ENCODE measurements at places on chromosomes 7 and 10.

DNA sequence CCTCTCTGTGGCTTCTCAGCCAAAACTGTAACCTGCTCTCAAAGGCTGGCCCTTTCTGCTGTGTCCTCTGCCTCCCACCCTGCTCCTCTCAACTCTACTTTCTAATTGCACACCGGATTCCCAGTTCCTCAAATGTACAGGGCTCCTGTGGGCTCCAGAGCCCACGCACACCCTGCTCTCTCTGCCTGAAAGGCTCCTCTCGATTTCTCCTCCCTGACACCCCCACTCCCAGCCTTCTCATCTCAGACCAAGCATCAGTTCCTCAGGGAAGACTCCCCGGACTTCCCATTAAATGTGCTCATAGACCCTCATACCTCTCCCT lies 111.7 kb upstream of the STEAP1B start:
- no peak for DNase-seq

DNA sequence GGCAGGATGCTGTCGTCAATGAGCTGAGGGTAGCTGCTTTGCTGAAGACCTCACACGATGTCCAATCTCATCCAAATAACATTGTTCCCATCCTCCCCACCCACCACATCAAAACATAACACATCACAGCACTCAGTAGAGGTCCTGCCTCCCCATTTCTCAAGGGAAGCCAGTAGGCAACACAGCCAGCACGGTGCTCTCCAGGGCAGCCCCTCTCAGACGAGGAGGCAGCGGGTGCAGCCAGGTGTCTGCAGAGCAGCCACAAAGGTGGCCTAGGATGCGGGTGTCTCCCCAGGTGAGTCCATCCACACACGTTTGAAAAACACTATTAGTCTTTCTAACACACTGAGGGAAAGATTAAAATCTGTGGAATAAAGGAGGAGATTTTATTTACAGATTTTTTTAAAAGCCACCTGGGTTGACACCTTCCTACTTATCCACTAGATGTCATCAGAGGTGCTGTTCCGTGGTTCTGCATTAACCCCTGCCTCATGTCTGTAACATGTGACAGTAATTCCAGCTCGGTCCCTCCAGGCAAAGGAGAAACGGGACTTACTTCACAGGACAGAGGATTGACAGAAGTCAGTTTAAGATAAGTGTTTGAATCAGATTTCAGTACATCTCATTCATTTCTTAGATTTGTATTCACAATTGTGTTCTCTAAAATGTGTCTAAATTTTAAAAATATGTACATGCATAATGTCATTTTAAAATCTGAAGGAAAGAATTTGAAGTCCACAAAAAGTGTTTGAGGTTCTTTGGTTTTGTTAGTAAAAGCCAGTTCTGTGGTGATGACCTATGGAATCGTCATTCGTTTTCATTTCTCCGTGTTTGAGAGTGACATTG lies 68.0 kb downstream of the LANCL2 start:
- DNase-seq, result no peak

- no peak for DNase-seq
Observed at GRCh38 chr7:41758321-41758720, 55.4 kb upstream of the INHBA start.

- DNase-seq, result peak; percentile 6
Observed at GRCh38 chr10:70558295-70558694, 44.2 kb downstream of the PRF1 start.

DNA sequence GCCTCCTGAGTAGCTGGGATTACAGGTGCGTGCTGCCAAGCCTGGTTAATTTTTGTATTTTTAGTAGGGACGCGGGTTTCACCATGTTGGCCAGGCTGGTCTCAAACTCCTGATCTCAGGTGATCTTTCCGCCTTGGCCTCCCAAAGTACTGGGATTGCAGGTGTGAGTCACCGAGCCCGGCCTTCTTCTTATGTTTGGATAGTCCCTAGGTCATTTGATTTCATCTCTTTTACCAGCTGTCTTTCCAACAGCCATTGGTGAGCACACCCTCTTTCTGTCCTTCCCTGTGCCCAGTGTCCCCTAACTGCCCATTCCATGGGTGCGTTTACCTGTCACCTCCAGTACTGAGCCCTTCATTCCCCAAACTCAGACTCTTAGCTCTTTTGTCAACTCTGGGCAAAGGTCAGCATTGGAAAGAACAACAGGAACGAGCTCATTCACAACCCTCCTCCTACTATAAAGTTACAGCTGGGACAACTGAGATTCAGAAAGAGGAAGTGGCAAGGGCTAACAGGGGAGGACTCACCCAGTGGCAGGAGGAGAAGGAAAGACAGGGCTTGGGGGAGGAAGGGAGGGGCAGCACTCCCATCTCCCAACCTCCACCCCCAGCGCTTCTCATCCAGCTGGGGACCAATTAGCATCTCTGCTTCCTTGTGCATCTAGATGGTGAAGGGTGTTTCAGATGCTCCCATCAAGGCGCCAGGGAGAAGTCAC lies 5.6 kb downstream of the SSC4D start:
- no peak for DNase-seq

- DNase-seq, result peak; percentile 40
Observed at GRCh38 chr7:74372511-74373111, 81.1 kb upstream of the GTF2IRD1 start.

- peak; percentile 65 for DNase-seq
Observed at GRCh38 chr7:64098-64915, 128.1 kb upstream of the FAM20C start.

DNA sequence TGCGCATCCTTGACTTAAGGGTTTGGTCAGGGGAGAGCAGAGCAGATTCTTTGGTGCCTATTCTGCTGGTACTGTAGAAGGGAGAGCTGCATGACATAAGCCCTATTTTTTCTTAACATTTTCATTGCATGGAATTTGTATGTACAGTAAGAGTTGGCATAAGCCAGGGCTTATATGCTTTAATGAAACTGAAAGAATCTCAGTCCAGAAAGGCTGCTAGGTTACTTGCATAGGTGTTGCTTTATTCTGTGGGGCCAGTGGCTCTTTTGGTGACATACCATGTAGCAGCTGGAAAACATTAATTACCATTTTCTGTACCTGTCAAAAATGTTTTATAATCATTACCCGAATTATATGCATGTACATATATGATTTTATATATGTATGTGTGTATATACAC lies 152.1 kb downstream of the LYZL1 start:
- no peak for DNase-seq

GRCh38 chr10:101256387-101256786 lies 27.1 kb upstream of the LBX1 start:
- DNase-seq, result no peak

GRCh38 chr10:66747451-66747850 lies 178.4 kb upstream of the LRRTM3 start:
- DNase-seq, result no peak

DNA sequence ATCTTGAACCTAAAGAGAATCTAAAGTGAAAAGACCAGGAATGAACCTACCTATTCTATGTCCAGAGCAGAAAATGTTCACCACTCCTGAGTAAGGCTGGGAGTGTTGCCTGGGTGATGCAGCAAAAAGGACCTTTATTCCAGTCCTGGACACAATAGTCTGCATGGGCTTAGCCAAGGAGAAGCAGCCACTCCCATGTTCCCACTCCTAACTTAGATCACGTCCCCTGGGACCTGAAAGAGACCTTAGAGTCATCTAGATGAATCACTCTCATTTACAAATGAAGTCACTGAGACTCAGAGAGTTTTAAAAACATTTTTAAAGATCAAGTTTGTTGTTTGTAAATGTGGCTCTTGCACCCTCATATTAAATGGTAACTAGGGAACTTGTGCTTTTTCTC lies 763.4 kb downstream of the KCNMA1 start:
- DNase-seq, result peak; percentile 17

DNA sequence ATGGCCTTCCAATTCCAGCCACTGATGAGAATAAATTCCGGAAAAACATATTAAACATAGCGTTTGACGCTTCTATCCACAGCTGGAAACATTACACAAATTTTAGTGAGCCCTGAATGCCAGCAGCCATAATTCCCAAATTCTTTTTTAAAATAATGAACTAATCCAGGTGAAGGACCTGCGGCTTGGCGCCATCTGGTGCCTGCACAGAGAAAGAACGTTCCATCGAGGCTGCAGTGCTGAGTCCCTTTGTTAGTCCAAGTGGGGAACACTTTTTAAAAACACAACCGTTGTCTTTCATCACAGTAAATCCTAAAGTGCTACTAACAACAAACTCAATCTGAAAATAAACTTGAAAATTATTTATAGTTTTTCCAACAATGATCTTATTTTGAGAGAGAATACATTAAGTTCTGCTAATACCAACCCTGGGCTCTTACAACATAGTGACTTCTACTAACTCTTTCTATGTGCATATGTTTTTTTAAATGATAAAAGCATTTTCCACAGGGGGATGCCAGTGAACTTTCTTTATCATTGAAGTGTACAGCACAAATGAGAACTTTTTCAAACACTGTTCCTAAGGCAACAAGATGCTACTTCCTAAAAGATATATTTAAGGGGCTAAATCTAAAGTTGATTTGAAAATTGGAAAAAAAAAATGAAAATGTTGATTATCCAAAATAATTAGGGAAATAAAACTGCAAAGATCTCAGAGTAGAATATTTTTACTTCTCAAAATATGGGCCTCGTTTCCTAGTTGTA lies 166.9 kb upstream of the RNF32 start:
- DNase-seq, result peak; percentile 23

DNA sequence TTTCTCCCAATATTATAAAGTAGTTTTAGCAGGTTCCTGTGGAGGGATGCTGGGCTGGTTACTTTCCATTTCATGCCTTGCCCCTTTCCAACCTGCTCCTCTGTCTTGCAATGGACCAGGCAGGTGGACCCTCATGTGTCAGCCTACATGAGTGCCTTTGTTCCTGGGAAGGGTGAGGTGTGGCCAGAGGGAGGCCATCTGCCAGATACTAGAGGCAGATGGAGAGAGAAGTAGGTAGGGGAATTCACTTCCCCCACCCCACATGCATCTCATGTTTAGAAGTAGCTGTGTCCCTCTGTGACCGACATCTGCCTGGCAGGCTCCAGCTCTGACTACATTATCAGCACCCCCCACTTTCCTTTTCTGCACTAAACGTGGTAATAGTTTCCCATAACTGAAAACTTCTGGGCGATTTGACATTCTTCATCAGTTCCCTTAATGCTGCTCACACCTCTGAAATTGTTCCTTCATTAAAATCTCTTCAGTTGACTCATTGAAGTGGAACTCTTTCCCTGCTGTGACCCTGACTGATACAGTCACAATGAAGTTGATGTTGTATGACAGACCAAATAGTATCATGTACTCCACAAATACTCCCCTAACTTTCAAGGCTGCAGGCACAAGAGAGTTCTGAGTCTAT lies 396.3 kb upstream of the FZD8 start:
- DNase-seq, result no peak

- DNase-seq, result no peak
Observed at GRCh38 chr10:101710059-101710695, 15.2 kb upstream of the FBXW4 start.

- no peak for DNase-seq
Observed at GRCh38 chr10:25306386-25306785, 131.6 kb downstream of the GPR158 start.

DNA sequence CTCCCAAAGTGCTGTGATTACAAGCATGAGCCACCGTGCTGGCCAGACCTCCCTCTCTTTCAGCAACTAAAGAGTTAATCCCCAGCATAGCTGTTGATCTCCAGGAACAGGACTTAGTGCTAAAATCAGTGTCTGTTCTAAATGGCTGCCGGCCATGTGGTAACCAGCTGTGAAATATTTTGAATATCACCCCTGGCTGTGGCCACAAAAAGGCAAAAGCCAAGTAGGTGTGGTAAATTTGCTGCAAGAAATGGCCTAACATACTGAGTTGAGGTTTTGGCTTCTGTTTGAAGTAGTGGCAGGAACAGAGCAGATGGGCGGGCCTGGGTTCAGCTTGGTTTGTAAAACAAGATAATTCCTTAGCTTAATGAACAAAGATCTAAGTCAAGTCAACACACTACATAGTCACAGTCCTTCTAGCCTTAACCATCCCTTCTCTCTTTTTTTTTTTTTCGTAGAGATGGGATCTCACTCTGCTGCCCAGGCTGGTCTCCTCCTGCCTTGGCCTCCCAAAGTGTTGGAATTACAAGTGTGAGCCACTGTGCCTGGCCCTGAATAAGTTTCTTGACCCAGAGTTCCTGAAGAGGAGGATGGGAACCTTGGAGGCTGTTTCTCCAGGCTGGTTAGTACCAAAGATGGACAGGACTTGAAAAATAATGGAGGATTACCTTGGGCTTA lies 22.7 kb upstream of the AGFG2 start:
- peak; percentile 38 for DNase-seq

GRCh38 chr7:30226614-30227268 lies 57.7 kb upstream of the ZNRF2 start:
- no peak for DNase-seq

GRCh38 chr10:66786709-66787108 lies 139.1 kb upstream of the LRRTM3 start:
- no peak for DNase-seq

DNA sequence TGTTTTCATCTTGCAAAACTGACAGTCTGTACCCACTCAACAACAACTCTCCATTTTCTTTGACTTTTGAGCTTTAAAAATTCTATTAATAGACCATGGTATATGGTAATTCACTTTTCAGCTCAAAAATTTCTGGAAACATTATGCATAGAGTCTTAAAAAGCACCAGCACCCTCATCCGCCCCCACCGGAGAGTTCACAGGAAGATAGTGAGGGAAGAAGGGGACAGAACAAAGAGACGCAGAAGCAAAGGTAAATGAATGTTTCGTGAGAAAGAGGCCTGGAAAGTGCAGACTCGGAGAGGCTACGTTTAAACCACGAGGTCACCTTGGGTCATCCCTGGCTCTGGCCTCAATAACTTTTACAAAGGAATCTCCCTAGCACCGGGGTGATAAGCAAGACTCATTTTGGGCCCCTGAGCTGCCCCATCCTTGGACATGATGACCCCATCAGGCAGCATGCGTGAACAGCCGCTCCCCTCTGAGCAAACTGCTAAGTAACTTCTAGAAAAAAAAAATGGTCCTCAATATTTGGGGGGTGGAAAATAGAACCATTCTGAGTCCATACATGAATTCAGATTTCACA lies 96.3 kb downstream of the CPXM2 start:
- DNase-seq, result no peak

DNA sequence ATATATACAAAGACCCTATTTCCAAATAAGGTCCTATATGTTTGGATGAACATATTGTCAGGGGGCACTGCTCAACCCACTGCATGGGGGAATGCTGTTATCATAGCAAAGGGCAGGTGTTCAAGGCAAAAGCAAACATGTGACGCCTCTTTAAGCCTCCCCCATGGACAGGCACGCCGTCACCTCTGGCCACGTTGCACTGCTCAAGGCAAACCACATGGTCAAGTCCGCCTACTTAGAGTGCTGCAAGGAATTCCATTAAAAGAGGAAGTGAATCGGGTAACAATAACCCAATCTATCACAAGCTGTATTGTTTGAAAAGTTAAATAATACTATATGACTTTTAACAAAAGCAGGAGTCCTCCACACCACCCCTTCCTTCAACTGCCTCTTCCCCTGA lies 8.8 kb upstream of the CALD1 start:
- no peak for DNase-seq

- no peak for DNase-seq
Observed at GRCh38 chr10:119818889-119819270, 53.8 kb downstream of the MCMBP start.

Measured in left ventricle myocardium inferior (tissue), 1 donor.